ENCODE measurements at places on chromosomes 2 and 18.
A peak's percentile ranks its signal among the peaks of the same experiment; 100 is the strongest.

GRCh38 chr2:229810786-229811185 lies 96.4 kb upstream of the DNER start:
- DNase-seq, result no peak

DNA sequence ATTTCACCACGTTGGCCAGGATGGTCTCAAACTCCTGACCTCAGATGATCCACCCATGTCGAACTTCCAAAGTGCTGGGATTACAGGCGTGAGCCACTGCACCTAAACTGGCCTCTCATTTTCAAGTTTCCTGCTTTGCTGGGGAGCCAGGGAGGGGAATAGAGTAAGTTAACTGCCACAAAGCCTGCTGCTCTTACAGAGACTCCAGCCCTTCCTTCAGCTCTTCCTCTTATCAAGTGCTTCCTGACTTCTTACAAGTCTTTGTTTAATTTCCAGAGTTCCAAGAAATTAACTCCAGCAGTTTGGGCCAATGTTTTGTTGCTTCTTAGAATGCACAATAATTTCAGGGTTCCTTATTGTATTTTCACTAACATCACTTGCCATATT lies 24.3 kb upstream of the UBE2F start:
- no peak for DNase-seq

DNA sequence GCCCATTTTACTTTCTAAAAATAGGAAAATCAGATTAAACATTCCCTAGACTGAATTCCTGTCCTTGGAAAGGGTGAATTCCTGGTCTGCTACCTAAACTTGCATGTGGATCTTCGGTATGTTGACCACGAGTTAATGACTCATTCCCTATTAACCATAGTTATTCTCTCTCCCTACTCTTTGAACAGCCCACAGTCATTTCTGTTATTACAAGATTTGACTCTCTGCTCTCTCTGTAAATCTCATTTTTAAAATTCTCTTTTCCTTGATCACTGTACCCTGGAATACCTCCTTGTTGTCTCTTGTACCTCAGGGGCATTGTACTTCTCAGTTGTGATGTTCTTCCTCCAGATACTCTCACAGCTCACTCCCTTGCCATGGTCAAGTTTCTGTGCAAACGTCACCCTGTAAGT lies 92.0 kb upstream of the GULP1 start:
- DNase-seq, result no peak

GRCh38 chr2:15634846-15635490 lies 43.3 kb downstream of the DDX1 start:
- no peak for DNase-seq

DNA sequence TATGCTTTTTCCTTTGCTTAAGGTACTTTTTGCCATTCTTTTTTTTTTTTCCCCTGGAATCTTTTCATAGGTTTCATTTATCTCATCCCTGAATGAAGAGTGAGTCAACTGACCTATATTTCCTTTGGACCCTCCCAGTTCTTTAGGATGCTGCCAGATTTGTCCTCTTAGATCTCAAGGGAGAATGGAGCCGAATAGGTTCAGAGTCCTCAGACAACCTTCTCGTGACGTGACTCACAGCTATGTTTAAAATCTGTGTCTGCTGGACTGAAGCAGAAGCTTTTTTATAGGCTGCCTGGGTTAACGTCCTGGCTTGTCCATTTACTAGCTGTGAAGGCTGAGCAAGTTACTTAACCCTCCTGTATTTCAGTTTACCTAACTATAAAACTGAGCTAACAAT lies 358.6 kb downstream of the DLGAP1 start:
- no peak for DNase-seq

- DNase-seq, result no peak
Observed at GRCh38 chr2:227377467-227378351, 1.4 kb downstream of the TM4SF20 start.

DNA sequence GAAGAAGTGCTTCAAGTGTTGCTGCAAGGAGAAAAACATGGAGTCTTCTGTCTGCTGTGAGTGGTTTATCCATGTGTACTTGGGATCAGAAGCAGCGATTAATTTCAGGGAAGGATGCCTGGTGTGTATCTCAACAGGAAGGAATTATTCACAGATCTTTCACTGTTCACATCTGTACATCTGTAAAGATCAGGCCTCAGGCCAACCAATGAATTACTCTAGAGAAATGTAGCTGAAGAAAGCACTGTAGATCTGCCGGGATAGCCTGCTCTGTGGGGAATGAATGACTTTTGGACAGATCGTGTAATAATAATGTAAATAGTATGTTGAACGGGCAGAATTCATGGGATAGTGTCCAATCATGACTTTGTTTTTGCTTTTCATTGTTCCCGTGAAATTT lies 54.0 kb upstream of the SPP2 start:
- DNase-seq, result no peak

- no peak for DNase-seq
Observed at GRCh38 chr18:10950876-10951630, 198.3 kb downstream of the PIEZO2 start.

DNA sequence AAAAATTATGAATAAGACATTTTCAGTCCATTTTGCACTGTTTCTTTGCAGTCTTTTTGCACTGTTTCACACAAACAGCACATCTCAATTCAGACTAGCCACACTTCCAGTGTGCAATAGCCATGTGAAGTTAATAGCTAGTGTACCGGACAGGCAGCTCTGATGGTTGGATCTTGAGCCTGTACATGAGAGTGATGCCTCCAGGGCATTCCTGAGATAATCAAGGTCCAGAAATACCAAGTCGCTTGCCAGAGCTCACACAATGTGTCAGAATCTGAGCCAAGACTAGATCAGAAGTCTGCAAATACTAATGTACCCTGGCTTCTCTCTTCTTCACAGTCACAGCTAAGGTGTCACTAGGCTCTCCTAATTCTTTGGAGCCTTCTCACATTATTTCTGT lies 180.2 kb downstream of the OSR1 start:
- DNase-seq, result no peak

DNA sequence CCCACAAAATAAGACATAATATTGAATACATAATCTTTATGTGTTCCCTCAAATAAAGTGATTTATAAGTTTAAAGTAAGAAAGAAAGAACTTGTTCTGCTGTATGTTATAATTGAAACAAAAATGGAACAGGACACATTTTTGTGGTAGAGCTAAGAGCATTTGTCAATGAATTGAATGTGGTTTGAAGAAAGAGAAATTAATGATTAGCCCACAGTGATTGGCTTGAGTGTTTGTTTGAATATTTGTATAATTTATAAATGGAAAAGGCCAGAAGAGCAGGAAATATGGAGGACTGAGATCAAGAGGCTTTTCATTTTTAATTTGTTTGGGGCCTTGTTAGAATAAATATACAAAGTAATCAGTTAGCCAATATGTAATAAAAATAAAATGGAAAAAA lies 395.1 kb upstream of the CDH19 start:
- no peak for DNase-seq

- no peak for DNase-seq
Observed at GRCh38 chr18:55550471-55550870, 37.5 kb downstream of the TCF4 start.

DNA sequence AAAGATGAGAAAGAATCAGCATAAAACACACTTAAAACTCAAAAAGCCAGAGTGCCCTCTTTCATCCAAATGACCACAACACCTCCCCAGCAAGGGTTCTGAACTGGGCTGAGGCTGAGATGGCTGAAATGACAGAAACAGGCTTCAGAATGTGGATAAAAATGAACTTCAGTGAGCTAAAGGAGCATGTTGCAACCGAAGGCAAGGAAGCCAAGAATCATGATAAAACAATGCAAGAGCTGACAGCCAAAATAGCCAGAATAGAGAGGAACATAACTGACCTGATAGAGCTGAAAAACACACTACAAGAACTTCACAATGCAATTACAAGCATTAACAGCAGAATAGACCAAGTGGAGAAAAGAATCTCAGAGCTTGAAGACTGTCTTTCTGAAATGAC lies 12.2 kb upstream of the PSMA8 start:
- no peak for DNase-seq

- no peak for DNase-seq
Observed at GRCh38 chr2:119545754-119546446, 1.7 kb downstream of the CFAP221 start.

DNA sequence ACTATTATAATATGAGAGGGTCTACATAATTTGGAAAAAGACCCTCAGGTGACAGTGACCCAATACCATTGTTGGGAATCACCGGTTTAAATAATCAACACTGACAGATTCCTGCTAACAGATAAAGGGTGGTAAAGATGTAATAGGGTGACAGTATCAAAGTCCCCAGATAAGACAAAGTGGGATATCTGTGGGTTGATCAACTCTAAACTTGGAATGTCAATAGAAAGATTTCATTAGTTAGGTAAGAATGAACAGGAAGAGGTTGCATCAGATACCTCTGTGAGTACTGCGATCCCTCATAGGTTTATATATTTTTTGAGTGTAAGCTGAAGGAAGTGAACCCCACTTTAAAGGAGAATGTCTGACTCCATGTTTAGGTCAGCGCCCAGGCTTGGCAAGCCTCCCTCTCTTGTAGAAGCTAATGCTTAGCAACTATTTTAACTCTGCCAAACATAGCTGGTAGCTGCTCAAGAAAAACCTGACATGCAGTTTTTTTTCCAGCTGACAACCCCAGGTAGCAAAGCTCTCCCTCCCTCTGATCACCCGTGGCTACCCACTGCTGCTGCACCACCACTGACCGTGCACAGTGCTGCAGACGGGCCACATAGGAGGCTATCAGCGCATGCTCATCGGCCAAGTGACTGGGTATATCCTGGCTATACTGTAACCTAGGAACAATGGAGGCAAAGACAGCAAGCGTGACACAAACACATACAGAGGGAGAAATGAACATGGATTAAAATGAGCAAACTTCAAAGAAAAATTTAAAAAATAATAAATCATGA lies 113.3 kb upstream of the DNMT3A start:
- DNase-seq, result no peak

- DNase-seq, result no peak
Observed at GRCh38 chr18:26455639-26456038, 92.7 kb downstream of the KCTD1 start.

DNA sequence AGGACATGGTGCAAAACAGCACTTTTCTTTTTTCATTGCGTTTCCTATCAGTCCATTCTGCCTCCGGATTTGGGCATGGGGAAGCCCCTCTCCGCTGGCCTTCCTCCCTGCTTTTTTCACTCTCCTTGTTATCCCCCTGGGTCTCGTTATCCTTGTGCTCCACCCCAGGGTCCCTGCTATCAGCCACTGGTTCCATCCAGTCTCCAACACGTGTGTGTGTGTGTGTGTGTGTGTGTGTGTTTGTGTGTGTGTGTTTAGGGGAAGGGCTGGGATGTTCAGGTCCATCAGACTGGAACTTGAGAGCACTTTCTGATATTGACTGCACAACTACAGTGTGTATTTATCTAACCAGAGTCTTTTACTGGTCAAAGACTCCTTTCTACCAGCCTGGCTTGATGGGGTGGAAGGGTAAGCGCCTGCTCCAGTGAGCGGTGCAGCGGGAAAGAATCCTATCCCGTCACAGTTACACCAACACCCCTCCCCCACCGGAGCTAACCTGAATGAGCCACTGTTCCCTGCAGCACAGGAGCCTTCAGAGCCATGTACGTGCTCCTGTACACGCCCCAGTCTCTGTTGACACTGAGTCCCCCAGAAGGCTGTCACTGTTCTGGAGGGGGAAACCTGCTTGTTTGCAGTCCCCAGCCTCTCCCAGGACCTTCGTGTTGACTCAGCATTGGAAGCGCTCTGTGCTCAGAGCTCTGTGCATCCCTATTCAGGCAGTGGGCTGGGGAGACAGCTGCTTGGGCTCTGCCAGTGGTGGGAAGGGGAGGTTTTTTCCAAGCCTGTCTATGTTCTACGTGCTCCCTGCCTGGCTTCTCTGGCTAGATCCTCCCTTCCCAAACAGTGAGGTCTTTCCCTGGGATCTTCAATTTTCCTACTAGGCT lies 4.6 kb downstream of the INHA start:
- DNase-seq, result no peak

DNA sequence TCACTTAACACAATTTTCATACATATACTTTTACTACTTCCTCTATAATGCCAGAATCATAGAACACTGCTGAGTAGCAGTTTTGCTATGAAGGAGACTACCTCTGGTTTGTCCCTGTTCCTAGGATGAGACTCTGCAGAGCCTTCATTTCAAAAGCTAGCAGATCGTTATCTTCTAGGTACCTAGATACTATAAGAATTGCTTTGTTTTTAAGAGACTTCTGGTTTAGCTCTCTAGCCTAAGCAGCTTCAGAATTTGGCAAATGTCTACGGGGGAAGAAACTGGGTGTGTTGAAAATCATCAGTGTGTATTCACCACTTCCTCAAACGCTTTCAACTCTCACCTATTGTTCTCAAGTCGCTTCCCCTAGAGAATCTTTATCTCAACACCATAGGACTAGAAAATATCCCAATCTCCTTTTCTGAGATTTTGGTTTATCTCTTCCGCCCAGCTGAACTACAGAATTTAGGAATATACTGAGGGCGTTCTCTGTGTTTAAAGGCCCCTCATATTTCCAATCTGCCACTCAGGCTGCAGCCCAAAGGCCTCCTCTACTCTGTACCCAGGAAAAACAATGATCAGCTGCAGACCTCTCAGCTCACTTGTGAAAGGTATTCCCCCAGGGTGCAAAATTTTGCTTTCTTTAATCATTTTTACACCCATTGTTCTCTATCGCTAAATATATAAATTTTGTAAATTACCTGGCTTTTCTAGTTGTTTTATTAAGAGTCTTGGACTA lies 28.7 kb downstream of the SMAD2 start:
- DNase-seq, result peak; percentile 13

- DNase-seq, result no peak
Observed at GRCh38 chr2:158973116-158973956, 4.9 kb downstream of the TANC1 start.

DNA sequence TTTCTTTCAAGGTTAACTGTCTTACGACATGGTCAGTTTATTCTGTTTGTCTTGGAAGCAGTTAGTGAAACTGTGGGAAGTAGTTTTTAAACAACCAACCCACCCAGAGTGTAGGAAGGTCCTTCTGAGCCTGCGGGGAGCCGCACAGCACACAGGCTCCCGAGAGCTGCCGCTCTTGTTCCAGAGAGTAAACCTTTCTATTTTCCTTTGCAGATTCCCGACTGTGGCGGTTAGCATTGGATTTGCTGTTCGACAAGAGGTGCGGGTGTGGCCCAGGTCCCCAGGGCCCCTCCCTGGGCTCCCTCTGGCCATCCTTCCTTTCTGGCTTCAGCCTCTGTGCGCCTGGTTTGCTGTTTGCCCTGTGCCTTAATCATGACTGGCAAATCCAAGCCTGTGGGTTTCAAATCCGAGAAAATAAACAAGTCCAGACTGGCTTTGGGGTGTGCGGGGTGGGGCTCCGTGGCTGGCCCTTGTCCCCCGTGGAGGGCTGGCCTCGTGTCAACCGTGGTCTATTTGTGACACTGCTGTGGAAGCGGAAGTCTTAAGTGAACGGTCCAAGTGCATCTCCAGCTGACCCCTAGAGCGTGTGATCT lies 30.7 kb downstream of the IMPA2 start:
- DNase-seq, result no peak

All from CD8-positive, alpha-beta T cell (primary cell).